Stimulated activated CD4-positive, alpha-beta T cell treated with anti-CD3 and anti-CD28 coated beads, Interleukin-15, amount 100 ng/mL, for 1 hour (primary cell): ENCODE measurements at places on chromosomes 11 and 22.

GRCh38 chr11:76667856-76668255 lies 2.7 kb downstream of the LRRC32 start:
- no peak for DNase-seq

DNA sequence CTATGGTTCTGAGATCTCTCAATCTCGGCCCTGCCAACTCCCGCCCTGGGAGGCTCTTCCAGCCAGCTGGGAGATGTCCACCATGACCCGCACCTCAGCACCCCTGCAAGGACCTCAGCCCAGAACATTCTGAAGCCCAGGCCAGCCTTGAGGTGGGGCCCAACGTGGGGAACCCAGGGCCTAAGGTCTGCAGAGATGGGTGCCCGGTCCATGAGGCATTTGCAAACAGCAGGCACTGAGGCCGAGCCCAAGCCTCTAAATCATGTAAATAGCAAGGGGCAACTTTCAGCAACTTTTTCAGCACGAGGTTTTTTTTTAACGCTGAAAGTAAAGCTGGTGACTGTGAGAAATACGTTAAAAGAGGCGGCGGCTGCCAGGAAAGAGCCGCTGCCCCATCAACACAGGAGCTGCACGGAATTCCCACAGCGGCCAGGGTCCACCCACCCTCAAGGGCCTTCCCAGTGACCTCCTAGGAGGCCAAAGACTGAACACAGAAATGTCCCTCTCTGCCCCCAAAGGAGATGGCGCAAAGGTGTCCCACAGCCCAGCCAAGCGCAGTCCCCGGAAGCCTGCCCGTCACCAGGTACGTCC lies 46.9 kb downstream of the BRD1 start:
- no peak for DNase-seq

GRCh38 chr11:69870766-69871165 lies 51.5 kb upstream of the FGF3 start:
- no peak for DNase-seq

- DNase-seq: no peak
These were observed 29.3 kb downstream of the SERPINH1 start for GRCh38 chr11:75591371-75591770.

DNA sequence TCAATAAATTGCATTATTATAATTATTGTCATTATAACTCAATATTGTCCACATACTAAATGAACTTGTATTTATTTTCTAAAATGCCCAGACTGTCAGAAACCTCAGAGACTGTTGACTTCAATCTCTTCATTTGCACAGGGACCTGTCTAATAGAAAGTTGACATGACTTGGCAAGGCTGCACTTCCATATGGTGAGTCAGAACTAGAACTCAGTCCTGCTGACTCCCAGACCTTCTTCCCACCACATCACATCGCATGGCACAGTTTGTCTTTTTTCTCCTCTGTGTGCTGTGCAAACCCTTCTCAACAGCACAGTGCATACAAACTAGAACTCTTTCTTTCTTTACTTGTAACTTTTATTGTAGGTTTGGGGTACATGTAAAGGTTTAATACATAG lies 215.1 kb upstream of the BLID start:
- no peak for DNase-seq

DNA sequence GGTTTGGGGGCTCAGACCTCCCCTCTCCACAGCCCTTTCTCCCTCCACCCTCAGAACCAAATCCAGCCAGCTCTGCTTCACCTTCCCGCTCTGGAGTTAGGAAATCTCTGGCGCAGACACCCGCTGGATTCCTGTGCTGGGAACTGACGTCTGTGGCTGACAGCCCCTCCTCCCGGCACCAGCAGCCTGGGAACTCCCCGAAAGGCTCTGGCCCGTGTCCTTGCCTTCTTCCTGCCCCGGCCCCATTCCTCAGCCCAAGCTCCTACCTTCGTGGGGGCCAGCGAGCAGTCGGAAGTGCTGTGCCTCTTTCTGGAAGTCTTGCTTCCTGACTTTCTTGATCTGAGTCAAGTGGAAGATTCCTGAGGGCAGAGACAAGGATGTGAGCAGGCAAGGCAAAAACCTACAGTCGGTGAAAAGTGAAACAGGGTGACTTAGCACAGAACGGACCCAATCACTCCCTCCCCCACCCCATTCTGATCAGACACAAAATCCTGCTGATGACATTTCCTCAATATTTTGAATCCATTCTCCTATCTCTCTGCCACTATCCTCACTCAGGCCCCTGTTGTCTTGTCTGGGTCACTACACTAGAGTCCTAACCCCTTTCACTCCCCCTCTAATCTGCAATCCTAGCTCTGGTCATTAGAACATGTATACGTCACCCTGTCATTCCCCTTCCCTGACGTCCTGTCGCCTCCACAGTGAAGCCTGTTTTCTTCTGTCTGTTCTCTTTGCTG lies 34.1 kb downstream of the CHRDL2 start:
- no peak for DNase-seq

GRCh38 chr11:27460158-27460978 lies 12.2 kb downstream of the LGR4 start:
- DNase-seq: no peak
